ENCODE measurements at places on chromosomes 4 and X.

- DNase-seq, result no peak
Observed at GRCh38 chr4:19944806-19945205, 306.9 kb upstream of the SLIT2 start.

- no peak for DNase-seq
Observed at GRCh38 chrX:72060196-72060920, 71.4 kb downstream of the RTL5 start.

DNA sequence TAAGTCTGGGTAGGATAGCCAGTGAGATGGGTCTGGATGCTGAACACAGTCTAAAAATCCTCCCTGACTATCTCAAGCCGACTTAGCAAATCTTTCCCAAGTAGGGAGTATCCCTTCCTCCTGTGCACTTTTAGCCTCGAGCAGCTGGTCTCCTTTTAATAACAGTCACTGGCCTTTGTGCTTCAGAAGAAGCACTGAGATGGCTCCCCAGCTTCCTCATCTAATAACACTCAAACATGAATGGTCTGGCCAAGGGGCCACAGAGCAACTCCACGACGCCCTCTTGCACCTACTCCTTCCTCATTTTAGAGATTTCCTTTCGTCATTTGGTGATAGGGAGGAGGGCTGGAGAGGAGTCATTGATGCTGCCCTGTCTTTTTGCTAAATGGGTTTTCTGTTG lies 78.8 kb upstream of the TMEM150C start:
- no peak for DNase-seq

- no peak for DNase-seq
Observed at GRCh38 chr4:133385161-133385954, 236.3 kb downstream of the PCDH10 start.

- DNase-seq, result no peak
Observed at GRCh38 chrX:16664074-16664473, 14.1 kb downstream of the S100G start.

- DNase-seq, result no peak
Observed at GRCh38 chr4:90689739-90690138, 562.5 kb downstream of the CCSER1 start.
